ENCODE measurements at places on chromosomes 13 and 19. TPM values are rescaled to one million over a fixed set of nuclear protein-coding genes. Genes with fewer than 3 reads are reported as not detected.

The SLC25A41 gene
- not detected for total RNA-seq

- H3K4me1 ChIP-seq: no peaks in the 10 kb centered on the region
- no peak overlapping the region for H3K4me3 ChIP-seq
- DNase-seq: no peak
- no peak overlapping the region for H3K27ac ChIP-seq
Measured at GRCh38 chr13:75647126-75647784, 11.1 kb downstream of the LMO7 start.

DNA sequence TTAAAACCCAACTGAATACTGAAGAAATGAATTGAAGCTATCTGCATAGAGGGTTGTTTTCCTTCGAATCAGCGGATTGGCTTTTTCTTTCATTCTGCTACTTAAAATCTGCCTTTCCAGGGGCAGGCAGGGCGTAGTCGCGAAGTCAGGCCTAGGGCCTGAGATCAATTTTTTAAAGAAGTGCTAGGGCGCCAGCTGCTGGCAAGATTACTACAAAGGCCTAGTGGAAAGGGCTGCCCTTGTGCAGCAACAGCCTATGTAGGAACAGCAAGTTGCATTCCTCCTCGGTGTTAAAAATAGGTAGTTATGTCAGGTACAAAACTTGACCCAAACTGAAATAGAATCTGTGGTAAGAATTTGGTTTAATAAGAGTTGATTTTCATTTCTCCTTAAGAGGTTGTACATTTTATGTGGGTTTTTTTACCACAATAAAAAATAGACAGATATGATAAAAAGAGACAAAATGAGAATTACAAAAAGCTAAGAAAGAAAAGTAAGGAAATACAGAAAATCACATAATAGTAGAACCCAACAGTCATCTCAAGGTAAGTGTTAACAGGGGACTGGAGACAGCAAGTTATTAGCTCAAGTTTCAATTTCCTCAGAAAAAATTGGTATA lies 9.5 kb upstream of the URAD start:
- no peak overlapping the region for H3K4me3 ChIP-seq
- H3K27ac ChIP-seq: no peak overlapping the region
- no peaks in the 10 kb centered on the region for H3K27me3 ChIP-seq

DNA sequence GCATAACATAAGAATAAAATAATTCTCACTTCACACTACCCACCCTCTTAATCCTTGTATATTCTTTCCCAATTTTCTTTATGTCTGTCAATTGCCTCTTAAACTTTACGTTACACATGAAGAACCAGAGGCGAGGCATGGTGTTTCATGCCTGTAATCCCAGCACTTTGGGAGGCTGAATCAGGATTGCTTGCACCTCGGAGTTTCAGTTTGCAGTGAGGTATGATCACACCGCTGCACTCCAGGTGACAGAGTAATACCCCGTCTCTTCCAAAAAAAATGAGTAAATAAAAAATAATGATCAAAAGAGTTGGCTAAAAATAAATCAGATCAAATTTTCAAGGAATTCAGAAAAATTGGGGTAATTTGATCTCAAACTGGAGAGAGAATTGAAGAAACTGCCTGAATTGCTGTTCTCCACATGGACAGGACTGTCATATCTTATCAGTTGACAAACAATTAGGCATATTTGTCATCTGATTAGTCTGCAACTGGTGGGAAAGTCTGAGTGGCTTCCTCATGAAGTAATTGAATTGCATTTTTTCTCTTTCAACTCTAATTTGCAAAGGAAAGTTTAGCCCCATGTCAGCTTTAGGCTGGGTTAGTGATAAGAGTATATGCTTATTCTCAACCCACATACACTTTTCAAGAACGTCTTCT lies 302.9 kb downstream of the ITGBL1 start:
- no peaks in the 10 kb centered on the region for H3K4me1 ChIP-seq
- peaks cover 4% of the 10 kb centered on the region for H3K27me3 ChIP-seq
- H3K4me3 ChIP-seq: no peak overlapping the region

- H3K4me3 ChIP-seq: no peak overlapping the region
- no peaks in the 10 kb centered on the region for H3K36me3 ChIP-seq
Measured at GRCh38 chr13:74464670-74465069, 330.5 kb upstream of the KLF12 start.

DNA sequence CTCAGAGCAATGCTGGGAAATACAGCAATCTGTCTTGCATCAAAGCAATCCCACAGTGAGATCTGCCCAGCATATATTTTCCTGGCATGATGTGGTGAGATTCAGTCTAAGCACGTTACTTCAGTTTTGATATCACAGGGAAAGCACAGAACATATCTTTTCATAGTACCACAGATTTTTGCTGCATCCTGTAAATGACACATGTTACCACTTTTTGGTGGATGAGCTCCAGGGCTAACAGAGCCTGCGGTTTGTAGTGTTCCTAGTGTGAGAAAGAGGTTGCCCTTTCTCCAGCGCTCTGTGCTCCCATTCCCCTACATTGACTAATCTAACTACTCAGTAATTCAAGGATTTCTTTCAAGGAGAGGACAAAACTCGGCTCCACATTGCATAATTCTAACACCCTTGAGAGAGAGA lies 409.0 kb downstream of the GPC6 start:
- H3K27me3 ChIP-seq: no peaks in the 10 kb centered on the region
- H3K27ac ChIP-seq: no peak overlapping the region
- no peak overlapping the region for H3K4me3 ChIP-seq
- H3K36me3 ChIP-seq: no peaks in the 10 kb centered on the region
- no peak for DNase-seq

- peak overlapping the region; percentile 98 for H3K27ac ChIP-seq
- no peaks in the 10 kb centered on the region for H3K36me3 ChIP-seq
- no peak for DNase-seq
- H3K4me1 ChIP-seq: peaks cover 31% of the 10 kb centered on the region
- no peaks in the 10 kb centered on the region for H3K27me3 ChIP-seq
Measured at GRCh38 chr19:14149509-14149994, 13.2 kb upstream of the ASF1B start.

The CNFN gene
- total RNA-seq: not detected

DNA sequence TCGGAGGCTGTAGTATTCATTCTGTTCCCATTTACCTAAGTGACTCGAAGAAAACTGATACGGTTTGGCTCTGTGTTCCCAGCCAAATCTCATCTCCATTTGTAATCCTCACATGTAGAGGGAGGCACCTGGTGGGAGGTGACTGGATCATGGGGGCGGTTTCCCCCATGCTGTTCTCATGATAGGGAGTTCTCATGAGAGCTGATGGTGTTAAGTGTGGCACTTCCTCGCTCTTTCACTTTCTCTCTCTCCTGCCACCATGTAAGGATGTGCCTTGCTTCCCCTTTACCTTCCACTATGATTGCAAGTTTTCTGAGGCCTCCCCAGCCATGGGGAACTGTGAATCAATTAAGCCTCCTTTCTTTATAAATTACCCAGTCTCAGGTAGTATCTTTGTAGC lies 23.5 kb downstream of the SLAIN1 start:
- peaks cover 15% of the 10 kb centered on the region for H3K4me1 ChIP-seq
- no peak for DNase-seq
- H3K27ac ChIP-seq: peak overlapping the region; percentile 25
- peaks cover 18% of the 10 kb centered on the region for H3K36me3 ChIP-seq
- no peak overlapping the region for H3K4me3 ChIP-seq

DNA sequence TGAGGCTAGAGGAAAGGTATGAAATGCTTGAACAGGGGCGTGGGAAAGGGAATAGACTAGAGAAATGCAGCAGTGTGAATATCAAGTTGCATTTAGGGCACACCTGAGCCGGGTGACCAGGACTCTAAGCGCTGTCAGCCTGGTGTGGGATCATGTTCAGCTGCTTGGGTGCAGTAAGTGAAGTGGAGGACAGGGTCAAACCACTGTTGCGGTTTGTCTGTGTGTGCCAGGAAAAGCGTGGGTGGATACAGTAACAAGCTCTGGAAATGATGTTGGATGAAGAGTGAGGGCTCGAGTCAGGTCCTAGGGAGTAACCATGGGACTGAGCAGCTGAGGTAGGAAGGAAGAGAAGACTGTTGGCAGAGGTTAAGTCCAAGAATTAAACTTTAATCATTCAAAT lies 15.8 kb downstream of the DGKH start:
- no peak overlapping the region for H3K27ac ChIP-seq
- no peaks in the 10 kb centered on the region for H3K4me1 ChIP-seq
- no peak for DNase-seq
- H3K27me3 ChIP-seq: peaks cover 20% of the 10 kb centered on the region
- no peak overlapping the region for H3K4me3 ChIP-seq

DNA sequence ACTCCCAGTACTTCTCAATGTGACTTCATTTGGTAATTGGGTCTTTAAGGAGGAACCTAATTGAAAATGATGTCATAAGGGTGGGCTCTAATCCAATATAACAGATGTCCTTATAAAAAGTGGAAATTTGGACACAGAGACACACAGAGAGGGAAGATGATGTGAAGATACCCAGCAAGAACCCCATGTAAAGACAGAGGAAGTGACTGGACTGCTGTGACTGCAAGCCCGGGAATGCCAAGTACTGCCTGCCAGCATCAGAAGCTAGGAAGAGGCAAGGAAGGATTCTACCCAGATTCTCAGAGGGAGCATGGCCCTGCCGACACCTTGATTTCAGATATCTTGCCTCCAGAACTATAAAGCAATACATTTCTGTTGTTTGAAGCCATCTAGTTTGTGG lies 239.3 kb downstream of the KCTD12 start:
- no peak overlapping the region for H3K4me3 ChIP-seq
- no peak for DNase-seq
- H3K4me1 ChIP-seq: no peaks in the 10 kb centered on the region

The EDNRB gene
- not detected for total RNA-seq

GRCh38 chr13:33096886-33097605 lies 80.8 kb downstream of the KL start:
- H3K27ac ChIP-seq: no peak overlapping the region
- H3K36me3 ChIP-seq: no peaks in the 10 kb centered on the region
- no peak overlapping the region for H3K4me3 ChIP-seq
- peaks cover 7% of the 10 kb centered on the region for H3K27me3 ChIP-seq
- no peak for DNase-seq

DNA sequence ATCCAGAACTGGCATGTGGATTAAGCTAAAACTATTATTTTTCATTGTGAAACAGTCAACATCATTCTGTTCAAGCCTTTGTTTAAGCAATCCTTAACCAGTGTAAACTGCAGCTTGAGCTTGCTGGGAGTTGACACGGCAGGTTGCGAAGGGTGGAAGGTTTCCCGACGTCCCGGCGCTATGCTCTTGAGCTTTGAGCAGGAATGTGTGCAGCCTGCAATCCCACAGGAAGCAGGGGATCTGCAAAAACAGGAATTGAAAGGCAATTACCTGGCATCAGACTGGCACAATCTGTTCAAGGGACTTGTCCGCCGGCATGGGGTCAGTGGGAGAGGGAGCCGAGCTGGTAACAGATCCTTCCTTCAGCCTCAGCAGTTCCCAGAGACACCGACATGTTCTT lies 586.7 kb upstream of the SGCG start:
- H3K27ac ChIP-seq: no peak overlapping the region
- H3K27me3 ChIP-seq: no peaks in the 10 kb centered on the region
- no peak for DNase-seq
- no peaks in the 10 kb centered on the region for H3K36me3 ChIP-seq

DNA sequence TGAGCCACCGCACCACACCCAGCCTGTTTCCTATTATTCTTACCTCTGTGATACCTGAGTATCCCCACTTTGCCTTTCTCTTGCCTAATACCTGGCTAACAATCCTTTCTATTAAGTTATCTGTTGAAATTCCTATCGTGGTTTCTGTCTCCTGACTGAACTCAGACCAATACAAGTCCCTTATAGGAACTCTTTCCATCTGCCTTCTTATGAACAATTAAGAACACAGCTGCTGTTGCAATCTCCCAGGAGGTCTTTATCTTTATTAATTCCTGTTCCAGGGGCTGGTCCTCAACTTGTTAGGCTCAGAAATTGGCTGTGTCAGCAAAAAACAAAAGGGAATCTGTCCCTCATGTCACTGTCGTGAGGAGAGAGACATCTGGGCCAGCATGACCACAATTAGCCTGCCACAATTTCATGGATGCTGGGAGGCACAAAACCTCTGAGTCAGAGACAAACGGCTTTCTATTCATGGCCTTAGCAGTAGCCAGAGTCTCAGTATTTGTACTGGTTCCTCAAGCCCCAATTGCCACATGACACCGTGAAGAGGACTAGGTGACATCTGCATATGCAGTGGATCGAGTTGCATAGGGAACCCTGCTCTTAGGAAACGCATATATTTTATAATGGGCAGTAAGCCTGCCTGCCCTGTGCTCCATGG lies 58.2 kb downstream of the NUFIP1 start:
- no peak overlapping the region for H3K27ac ChIP-seq
- no peak for DNase-seq
- H3K4me1 ChIP-seq: peaks cover 8% of the 10 kb centered on the region
- H3K4me3 ChIP-seq: no peak overlapping the region
- H3K36me3 ChIP-seq: no peaks in the 10 kb centered on the region

- DNase-seq: no peak
- no peaks in the 10 kb centered on the region for H3K36me3 ChIP-seq
- peak overlapping the region; percentile 93 for H3K27ac ChIP-seq
- H3K4me3 ChIP-seq: peak overlapping the region; percentile 75
- H3K27me3 ChIP-seq: no peaks in the 10 kb centered on the region
Measured at GRCh38 chr13:95185311-95185710, 115.9 kb downstream of the ABCC4 start.
